ENCODE measurements at places on chromosomes 6 and 20. TPM values are rescaled to one million over a fixed set of nuclear protein-coding genes. Genes with fewer than 3 reads are reported as not detected.

GRCh38 chr6:130136798-130137197 lies 86.0 kb downstream of the SAMD3 start:
- DNase-seq, result no peak

DNA sequence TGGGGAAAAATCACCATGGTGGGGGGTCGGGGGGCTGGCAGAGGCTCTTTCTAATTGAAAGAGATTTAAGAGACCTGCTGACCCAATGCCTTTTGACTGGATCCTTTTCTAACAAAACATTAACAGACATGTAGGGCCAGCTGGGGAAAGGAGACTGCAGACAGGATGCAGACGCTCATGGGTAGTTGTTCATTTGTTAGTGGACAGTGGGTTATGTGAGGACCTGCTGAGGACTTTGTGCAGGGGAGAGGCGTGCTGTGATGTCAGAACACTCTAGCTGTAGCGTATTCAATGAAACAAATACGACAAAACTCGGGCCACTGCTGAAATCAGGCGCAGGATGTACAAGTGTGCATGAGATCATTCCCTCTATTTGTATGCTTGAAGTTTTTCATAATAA lies 1.2 kb downstream of the IP6K3 start:
- DNase-seq, result no peak

DNA sequence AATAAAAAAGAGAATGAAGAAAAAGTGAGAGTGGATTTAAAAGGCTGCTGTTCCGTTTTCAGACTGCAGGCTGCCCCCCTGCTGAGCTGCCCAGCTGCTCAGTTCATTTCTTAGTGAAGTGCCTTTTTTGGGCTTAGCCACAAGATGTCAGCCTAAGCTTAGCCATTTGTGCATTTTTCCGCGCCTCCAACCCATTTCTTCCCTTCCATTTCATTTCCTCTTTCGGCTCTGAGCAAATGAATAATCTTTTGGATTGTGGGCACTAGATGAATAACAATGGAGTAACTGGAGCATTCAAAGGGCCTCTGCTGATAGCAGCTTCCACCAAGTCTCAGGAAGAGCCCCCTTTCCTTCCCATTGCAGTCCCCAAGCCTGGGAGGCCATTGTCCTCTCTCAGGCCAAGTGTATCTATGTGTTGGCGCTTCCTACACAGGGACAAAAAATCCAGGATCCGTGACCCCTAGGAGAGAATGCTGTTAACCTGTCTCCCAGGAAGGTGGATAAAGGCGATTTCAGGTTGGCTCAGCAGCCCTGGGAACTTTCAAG lies 83.5 kb upstream of the SPTLC3 start:
- peak; percentile 68 for DNase-seq

KCNK17 gene
- total RNA-seq, result 2.7 TPM

- DNase-seq, result no peak
These were observed 40.7 kb upstream of the CCDC167 start for GRCh38 chr6:37540390-37540789.

DNA sequence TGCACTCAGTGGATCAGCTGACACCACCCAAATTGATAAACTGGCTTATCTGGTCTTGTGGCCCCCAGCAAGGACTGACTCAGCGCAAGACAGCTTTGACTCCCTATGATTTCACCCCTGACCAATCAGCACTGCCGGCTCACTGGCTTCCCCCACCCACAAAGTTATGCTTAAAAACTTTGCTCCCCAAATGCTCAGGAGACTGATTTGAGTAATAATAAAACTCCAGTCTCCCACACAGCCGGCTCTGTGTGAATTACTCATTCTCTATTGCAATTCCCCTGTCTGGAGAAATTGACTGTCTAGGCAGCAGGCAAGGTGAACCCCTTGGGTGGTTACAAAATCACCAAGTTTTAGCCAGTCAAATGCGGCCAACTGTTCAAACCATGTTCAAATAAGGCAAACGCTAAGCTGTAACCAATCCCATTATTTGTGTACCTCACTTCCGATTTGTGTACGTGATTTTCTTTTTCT lies 32.5 kb downstream of the SLC22A2 start:
- DNase-seq, result no peak

DNA sequence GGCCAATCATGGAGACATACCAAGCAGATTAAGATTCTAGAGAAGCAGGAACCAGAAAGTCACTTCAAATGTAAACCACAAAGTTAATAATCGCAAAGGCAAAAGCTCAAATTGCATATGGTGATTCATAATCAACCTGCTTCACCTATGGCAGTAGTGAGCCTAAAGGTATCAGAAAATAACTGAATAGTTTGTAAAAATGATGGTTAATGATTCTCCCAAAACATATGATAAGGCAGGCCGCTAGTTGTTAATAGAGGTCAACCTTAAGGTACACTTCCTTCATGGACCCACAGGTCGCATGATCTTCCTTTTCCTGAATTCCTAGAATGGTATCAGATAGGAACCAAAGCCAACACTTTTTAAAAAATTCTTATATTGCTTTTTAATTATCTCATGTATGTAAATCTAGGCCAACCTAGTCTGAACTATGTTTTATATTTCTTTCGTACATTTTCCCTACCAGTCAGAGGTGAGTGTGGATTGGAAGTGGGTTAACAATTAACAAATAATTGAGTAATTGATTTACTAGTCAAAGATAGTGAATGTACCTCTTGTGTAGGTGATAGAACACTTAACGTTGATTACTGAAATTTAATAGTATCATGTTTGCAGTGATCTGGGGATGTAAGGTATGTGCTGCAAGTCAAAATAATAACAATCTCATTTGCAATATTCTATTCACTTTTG lies 16.4 kb downstream of the TAAR2 start:
- DNase-seq, result no peak

DNA sequence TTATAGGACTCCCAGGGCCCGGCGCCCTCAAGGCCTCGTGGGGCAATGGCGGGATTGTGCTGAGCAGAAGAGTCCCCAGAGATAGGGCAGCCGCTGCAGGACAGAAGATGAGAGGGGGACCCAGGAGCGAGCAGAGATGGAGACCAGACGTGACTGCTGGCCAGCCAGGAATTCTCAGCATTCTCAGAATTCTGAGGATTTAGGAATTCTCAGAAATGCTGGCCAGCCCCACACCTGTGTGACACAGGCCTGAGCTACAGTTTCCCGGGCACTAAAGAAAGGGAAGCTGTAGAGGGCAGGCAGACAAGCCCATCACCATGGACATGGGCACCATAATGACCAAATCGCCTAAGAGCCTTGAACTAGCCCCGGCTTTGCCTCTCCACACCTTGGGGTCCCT lies 186.2 kb upstream of the CDH4 start:
- no peak for DNase-seq

DNA sequence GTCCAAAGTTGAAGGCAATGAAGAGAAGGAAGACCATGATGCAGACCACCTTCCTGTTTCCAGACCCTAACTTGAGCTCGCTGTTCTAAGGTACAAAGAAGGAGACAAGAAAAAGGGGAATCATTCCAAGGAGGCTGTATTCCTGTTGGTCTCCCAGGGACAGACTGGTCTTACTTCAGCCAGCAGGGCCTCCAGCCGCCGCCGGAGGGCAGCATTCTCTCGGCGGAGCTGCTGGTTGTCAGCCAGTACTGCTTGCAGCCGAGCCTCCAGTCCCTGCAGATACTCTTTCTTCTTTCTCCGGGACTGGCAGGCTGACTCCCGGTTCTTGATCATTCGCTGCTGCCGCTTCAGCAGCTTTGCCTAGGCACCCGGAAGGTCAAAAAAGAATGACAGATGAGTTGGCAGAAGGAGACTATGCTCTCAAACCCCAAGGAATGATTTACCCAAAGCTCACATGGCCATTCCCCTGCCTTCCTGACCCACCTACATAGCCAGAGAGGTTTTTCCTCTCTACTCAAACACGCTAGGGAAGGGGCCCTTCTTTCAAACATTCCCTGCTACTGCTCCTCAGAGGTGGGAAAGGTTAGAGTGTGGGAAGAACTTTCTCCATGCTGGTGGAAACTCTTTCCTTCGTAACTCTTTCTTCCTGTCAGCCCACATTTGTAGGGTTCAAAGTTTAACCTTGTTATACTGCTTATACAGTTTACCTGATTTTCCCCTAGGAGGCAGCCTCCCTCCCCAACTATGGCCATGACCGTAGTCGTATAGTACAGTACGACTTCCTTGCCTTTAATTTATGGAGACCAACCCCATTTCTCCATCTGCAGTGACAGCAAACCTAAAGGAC lies 9.0 kb downstream of the ATF6B start:
- DNase-seq, result peak; percentile 91

DNA sequence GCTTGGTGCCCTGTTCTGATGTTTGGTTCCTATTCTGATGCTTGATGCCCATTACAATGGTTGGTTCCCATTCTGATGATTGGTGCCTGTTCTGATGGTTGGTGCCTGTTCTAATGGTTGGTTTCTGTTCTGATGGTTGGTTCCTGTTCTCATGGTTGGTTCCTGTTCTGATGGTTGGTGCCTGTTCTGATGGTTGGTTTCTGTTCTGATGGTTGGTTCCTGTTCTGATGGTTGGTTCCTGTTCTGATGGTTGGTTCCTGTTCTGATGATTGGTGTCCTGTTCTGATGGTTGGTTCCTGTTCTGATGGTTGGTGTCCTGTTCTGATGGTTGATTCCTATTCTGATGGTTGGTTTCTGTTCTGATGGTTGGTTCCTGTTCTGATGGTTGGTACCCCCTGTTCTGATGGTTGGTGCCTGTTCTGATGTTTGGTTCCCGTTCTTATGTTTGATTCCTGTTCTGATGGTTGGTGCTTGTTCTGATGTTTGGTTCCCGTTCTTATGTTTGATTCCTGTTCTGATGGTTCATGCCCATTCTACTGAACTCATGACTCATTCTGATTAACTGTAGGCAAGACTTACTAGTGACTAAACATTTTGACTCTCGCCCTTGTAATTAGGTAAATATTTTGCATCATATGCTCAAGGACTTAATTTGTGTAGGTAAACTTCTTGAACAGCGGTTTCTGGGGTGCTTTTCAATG lies 146.2 kb downstream of the DLL1 start:
- DNase-seq, result no peak

Data from WTC11 (cell line).